Activated CD4-positive, alpha-beta T cell treated with anti-CD3 and anti-CD28 coated beads, Interleukin-2, amount 10 ng/mL, durations not matched to agents 7 days and 5 days (primary cell): ENCODE measurements at places on chromosomes 11 and 22. TPM values are rescaled to one million over a fixed set of nuclear protein-coding genes. Genes with fewer than 3 reads are reported as not detected.
A peak's percentile ranks its signal among the peaks of the same experiment; 100 is the strongest.

GRCh38 chr11:62427630-62428233 lies 8.9 kb downstream of the SCGB1A1 start:
- H3K4me3 ChIP-seq: peak overlapping the region; percentile 3
- peaks cover 5% of the 10 kb centered on the region for H3K27me3 ChIP-seq
- peak; percentile 24 for DNase-seq
- H3K4me1 ChIP-seq: peaks cover 60% of the 10 kb centered on the region
- H3K36me3 ChIP-seq: no peaks in the 10 kb centered on the region

- no peak within 1 kb of the TSS for H3K4me3 ChIP-seq
- H3K4me1 ChIP-seq: no peaks in the 10 kb centered on the region
- no peak within 1 kb of the TSS for H3K27ac ChIP-seq
- no peaks in the 10 kb centered on the region for H3K27me3 ChIP-seq
Observed at GRCh38 chr11:94567181-94567670, at the start of gene PIWIL4. TSS of gene PIWIL4 (plus strand) at chr11:94567368. CDS start at chr11:94567519, 151 bp downstream.

DNA sequence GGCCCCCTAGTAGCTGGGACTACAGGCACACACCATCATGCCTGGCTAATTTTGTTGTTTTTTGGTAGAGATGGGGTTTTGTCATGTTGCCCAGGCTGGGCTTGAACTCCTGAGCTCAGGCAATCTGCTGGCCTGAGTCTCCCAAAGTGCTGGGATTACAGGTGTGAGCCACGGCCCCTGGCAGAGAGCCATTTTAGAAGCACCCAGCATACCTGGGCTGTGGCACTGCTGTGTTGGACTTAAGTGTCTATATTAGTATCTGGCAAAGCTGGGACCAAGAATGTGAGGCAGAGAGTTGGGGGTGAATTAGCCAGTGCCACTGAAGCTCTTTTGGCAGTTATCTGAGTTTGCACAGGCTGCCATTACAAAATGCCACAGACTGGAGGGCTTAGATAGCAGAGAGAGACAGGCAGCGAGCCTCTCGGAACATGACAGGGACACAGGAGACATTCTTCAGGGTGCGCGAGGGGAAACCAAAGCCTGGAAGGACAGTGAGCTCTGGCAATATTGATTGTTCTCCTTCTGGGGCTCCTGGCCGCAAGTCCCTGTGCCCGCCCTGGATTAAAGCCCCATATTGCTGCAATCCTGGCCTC lies 87.7 kb upstream of the ALX4 start:
- H3K27me3 ChIP-seq: peaks cover 18% of the 10 kb centered on the region
- no peaks in the 10 kb centered on the region for H3K36me3 ChIP-seq
- H3K4me3 ChIP-seq: no peak overlapping the region
- DNase-seq: no peak

GRCh38 chr11:85698195-85698594 lies 12.2 kb upstream of the CCDC89 start:
- no peak for DNase-seq
- no peak overlapping the region for H3K4me3 ChIP-seq
- H3K27me3 ChIP-seq: no peaks in the 10 kb centered on the region
- peaks cover 56% of the 10 kb centered on the region for H3K36me3 ChIP-seq
- no peak overlapping the region for H3K27ac ChIP-seq
- H3K4me1 ChIP-seq: peaks cover 54% of the 10 kb centered on the region

DNA sequence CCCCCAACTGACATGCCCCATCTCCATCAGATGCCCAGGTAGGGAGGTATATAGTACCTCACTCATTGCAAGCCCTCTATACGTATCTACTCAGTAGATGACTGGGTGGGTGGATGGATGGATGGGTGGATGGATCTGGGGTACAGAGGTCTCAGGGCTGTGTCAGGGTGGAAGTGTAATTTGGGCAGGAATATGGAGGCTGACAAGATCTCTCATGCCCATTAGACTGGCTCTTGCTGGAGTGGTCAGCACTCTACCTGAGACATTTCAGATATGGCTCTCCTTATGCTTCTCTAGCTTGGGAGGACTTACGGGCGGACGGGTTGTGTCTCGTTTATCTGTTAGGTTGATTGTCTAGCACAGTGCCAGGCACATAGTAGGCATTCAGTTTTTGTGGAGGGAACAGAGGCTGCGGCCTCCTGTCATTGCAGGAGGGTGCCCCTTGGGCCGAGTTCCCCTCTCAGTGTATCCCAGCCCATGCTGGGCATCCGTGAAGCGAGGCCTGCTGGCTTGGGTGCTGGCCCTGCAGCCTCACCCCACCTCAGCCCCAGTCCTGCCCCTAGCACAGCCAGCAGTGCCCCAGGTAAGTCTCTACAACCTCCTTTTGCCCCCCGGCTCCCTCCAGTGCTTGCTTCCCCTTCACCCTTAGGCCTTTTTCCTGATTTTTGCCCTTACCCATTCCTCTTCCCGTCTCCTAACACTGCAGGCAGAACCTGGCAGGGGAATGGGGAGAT lies 13.7 kb downstream of the ROBO3 start:
- H3K4me3 ChIP-seq: no peak overlapping the region
- no peaks in the 10 kb centered on the region for H3K36me3 ChIP-seq
- DNase-seq: no peak

Gene CEP57
- 67.7 TPM for total RNA-seq

- no peak overlapping the region for H3K4me3 ChIP-seq
- H3K27ac ChIP-seq: no peak overlapping the region
- DNase-seq: no peak
- H3K4me1 ChIP-seq: no peaks in the 10 kb centered on the region
- H3K36me3 ChIP-seq: no peaks in the 10 kb centered on the region
Observed at GRCh38 chr11:44426119-44426518, 116.2 kb upstream of the ALX4 start.

Gene HTR3B
- not detected for total RNA-seq

DNA sequence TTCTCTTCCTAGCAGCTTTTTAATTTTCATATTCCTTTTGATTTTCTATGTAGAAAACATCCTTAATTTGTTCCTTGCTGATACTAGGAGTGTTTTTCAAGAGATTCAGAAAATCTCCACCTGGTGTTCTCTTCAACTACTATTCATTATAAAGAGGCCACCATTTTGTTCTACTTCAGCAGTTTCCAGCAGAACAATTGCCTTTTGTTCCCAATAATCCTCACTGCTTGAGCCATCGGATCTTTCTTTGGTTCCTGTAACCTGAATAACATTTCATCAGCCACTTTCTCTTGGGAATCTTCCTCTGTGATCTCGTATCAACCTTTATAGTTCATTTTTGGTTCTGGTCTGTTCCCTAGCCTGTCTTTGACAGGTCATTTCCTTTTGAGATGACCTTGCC lies 1.8 kb upstream of the OR10A5 start:
- DNase-seq: no peak
- H3K4me3 ChIP-seq: no peak overlapping the region
- H3K27me3 ChIP-seq: peaks cover 3% of the 10 kb centered on the region
- H3K27ac ChIP-seq: no peak overlapping the region

DNA sequence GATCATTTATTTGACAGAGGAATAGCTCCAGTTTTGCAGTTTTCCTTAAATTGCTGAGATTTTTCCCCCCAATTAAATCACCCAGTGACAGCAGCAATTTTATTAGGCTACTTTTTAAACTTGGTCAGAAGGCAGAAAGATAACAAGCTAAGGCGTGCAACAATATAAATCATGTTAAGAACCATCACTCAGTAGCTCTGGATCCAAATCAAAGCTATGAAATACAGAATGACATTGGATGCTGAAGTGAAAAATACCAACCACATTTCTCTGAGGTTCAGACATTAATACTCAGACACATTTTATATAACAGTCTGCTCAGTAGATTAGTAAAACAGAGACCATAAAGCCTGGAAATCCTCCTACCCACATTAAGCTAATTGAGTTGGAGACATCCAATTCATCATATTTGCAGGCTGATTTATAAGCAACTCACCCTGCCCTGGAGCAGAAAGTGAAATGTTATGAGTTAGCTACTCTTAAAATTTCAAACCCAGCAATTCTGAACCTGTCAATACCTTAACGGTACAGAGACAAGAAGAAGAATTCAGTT lies 1108.4 kb downstream of the DLG2 start:
- no peak overlapping the region for H3K4me3 ChIP-seq
- no peak for DNase-seq
- H3K27ac ChIP-seq: no peak overlapping the region
- no peaks in the 10 kb centered on the region for H3K36me3 ChIP-seq
- no peaks in the 10 kb centered on the region for H3K27me3 ChIP-seq
- H3K4me1 ChIP-seq: no peaks in the 10 kb centered on the region

Gene DMC1
- total RNA-seq: 12.5 TPM

DNA sequence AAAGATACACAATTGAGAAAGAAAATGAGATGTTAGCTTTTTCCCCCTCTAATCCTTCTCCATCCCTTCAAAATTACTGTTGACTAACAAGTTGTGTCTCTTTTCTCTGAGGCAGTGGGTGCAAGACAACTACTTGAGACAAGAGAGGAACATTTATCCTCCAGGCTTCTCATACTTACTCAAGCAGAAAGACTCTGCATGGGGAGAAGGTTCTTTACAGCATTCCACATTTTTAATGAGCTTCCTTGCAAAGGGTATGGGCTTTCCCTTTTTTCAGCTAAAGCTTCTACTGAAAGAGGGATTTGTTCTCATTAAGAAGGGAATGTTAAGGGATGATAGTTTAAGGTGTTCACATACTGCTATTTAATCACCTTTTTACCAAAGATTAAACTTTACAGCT lies 47.8 kb downstream of the PAX6 start:
- no peak overlapping the region for H3K27ac ChIP-seq
- DNase-seq: no peak
- H3K27me3 ChIP-seq: no peaks in the 10 kb centered on the region
- no peak overlapping the region for H3K4me3 ChIP-seq
- no peaks in the 10 kb centered on the region for H3K4me1 ChIP-seq

Gene UFD1
- 114 TPM for total RNA-seq

- no peak overlapping the region for H3K4me3 ChIP-seq
- no peak for DNase-seq
- H3K27ac ChIP-seq: no peak overlapping the region
- H3K4me1 ChIP-seq: no peaks in the 10 kb centered on the region
Observed at GRCh38 chr22:30861688-30862552, 106.7 kb downstream of the MORC2 start.

DNA sequence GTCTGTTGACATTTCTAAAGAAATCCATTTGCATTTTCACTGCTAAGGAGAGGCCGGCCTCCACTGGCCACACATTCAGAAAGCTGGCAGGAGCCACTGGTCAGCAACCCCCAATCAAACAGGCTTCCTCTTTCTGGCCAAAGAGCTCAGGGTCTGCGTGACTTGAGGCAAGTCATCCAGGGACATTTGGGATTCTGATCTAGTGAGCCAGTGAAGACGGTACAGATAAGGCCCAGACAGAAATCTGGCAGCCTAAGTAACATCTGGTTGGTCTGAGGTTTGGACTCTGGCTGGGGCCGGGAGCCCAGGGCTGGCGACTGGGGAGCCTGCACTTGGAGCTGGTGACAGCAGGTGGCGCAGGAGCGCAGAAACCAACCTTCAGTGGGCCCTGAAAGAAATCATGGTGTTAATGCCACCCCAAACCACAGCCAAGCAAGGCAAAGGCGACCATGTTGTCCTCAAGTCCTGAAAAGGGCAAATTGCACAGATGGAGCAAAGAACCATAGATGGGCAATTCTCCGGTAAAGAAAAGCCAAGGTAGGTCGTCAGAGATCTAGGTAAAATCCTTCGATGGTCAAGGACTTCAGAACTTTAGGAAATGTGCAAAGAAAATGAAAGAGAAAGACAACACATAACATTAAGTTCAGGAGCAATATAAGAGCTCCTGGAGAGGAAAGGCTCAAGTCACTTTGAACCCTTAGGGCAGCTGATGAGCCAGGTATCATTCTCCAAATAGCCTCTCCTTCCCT lies 99.4 kb upstream of the BLID start:
- H3K4me1 ChIP-seq: no peaks in the 10 kb centered on the region
- H3K36me3 ChIP-seq: no peaks in the 10 kb centered on the region
- peak; percentile 16 for DNase-seq
- no peak overlapping the region for H3K27ac ChIP-seq
- H3K27me3 ChIP-seq: peaks cover 1% of the 10 kb centered on the region
- no peak overlapping the region for H3K4me3 ChIP-seq

Gene MUC6
- total RNA-seq: not detected

DNA sequence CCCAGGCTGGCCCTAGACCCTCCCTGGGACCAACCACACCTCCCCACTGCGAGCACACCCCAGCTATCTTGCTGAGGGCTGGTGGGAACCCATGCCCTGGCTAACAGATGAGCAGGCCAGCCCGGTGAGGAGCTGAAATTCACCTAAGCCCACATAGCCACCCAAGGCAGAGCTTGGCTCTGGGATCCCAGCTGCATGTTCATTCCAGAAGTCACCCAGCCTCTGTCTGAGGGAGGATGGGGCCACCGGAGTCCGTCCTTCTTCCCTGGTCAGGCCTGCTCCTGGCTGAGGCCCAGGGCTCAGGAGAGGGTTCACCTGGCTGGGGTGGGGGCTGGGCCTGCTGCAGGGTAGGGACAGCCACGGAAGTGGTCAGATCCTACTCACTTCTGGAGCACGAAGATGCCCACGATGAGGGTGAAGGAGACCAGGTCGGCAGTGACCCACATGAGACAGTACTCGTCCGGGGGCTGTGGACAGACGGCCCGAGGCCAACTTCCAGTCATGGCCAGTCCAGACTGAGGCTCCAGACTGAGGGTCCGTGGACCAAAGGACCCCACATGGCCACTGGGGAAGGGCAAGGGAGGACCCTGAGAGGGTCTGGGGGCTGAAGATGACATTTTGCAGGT lies 6.6 kb upstream of the KLHL35 start:
- peaks cover 2% of the 10 kb centered on the region for H3K27me3 ChIP-seq
- H3K4me3 ChIP-seq: no peak overlapping the region
- H3K36me3 ChIP-seq: no peaks in the 10 kb centered on the region
- DNase-seq: no peak
- H3K4me1 ChIP-seq: no peaks in the 10 kb centered on the region

DNA sequence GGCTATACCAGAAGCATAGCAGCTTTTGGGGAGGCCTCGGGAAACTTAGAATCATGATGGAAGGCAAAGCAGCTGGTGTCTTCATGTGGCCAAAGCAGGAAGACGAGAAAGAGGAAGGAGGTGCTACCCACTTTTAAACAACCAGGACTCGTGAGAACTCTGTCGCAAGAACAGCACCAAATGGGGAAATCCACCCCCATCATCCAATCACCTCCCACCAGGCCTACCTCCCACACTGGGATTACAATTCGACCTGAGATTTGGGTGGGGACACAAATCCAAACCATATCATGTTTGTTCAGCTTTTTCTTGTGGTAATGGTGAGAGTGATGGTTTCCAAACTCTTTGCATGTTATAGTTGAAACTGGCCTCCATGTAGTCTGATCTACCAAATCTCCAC lies 32.5 kb upstream of the OR10D3 start:
- DNase-seq: no peak
- H3K4me1 ChIP-seq: no peaks in the 10 kb centered on the region
- H3K27ac ChIP-seq: no peak overlapping the region
- peaks cover 1% of the 10 kb centered on the region for H3K27me3 ChIP-seq

DNA sequence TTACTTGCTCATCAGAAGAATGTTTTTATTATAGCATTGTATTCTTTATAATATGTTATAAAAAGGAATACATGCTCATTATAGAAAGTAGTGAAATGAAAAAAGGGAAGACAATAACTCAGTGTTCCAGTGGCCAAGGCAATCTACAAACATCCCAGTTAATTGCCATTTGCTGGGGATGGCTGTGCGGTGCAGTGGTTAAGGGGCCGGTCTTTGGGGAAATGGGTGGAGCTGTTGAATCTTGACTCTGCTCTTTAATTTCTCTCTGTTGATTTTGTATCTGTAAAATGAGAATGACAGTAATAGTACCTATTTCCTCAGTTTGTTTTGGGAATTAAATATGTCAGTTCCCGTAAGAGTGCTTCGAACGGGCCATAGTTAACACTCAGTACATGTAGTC lies 212.7 kb upstream of the TBCEL start:
- DNase-seq: no peak
- H3K27me3 ChIP-seq: no peaks in the 10 kb centered on the region
- H3K4me1 ChIP-seq: no peaks in the 10 kb centered on the region
- no peak overlapping the region for H3K27ac ChIP-seq
- H3K36me3 ChIP-seq: no peaks in the 10 kb centered on the region
